OCI-LY7 (cell line): ENCODE measurements at places on chromosomes 6 and 20. TPM values are rescaled to one million over a fixed set of nuclear protein-coding genes. Genes with fewer than 3 reads are reported as not detected.
A peak's percentile ranks its signal among the peaks of the same experiment; 100 is the strongest.

Gene LPA
- total RNA-seq, result not detected in 2 replicates

Gene MOG
- total RNA-seq, result not detected in 2 replicates

GRCh38 chr20:2750491-2751251, 49.8 kb downstream of the CPXM1 start:
- no peak for DNase-seq

DNA sequence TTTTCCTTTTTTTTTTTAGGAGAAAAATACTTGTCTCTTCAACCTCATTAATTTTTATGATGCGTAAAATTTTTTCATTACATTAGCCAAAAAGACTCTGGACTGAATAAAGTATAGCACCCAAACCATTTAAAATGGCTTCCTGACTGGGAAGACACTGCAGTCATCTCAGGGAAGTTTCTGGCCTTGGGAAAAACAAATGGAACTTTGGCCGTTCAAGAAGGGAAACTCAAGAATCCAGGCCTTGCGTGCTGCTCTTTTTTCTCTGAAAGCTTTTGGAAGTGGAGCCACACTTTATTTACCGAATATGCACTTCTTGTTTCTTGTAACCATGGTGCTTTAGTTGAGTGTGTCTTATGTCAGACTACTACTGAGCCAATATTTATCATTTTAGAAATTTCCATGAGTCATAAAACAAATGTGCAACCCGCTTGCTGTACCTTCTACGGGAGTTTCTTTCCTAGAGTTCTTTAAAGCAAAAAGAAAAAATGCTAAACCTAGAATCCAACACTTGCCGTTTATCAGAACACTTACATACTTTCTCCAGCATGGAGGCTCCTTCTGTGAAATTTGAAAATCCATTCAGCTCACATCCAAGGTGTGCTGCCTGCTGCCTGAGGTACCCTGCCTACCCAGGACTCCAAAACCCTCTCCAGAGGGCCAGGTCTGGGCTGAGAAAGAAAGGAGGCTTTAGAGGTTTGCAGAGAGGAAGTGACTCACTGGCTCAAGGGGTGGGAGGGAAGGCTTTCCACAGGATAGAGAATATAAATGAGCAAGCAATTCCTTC, 11.5 kb upstream of the DSTN start:
- DNase-seq, result no peak

Gene COX4I2
- not detected in 2 replicates for total RNA-seq

Gene DAAM2
- total RNA-seq, result 0.41 and 1.1 TPM in 2 replicates

DNA sequence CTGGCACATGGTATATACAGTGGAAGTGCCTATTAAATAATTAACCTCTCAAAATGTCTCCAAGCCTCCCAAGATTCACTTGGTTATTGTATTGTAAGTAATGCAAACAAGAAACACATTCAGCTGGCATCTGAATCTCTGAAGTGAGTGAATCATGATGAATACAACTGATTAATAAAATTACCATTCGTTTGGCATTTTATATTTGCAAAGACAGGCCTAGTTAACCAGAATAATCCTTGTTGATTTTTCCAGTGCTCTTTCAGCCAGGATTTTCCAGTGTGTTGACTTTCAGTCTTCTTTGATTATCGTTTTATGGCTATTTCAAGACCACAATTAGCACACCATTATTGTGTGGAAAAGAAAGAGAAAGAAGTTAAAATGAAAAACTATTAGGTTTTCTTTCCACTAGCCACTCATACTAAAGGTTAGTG, 20.3 kb downstream of the SLC22A2 start:
- no peak for DNase-seq

DNA sequence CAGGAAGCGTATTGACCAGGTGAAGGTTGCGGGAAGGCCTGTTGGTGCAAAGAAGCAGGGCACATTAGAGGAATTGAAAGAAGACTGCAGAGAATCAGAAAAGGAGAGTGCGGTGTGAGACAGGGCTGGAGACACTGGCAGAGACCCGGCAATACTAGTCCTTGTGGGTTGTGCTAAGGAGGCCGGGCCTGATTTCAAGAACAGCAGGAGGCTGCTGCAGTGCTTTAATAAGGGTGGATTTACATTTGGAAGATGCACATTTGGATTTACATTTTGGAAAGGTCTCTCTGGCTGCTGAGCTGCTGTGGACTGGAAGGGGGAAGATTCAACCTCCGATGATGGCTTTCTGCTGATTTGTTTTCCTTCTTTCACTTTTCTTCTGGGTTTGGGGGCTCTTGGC, 167.8 kb downstream of the SLC24A3 start:
- no peak for DNase-seq

- DNase-seq, result peak; percentile 43
These were observed 116.0 kb downstream of the TRIM27 start for GRCh38 chr6:28807682-28808280.

DNA sequence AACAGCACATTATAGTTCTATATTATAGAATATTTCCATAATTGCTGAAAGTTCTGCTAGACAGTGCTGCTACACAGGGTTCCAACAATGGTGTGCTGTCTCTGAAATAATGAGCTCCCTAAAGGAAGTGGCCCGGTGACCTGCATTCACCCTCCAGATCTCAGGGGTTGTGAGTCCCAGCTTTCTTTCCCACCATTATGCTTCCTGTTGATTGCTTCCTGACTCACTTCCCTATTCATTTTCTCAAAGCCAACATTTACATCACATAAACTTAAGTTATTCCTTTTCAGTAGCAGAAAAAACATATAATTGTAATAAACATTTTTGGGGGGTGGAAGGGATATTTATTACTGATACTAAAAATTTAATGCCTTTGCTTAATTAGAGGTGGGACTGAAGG, 12.9 kb upstream of the CCN6 start:
- DNase-seq, result no peak

Gene DBNDD2
- total RNA-seq, result not detected in 2 replicates

Gene SCGN
- not detected in 2 replicates for total RNA-seq

- DNase-seq, result peak; percentile 57
These were observed 15.2 kb downstream of the RSPH4A start for GRCh38 chr6:116631379-116631990.

Gene IL20RA
- not detected in 2 replicates for total RNA-seq

Gene KAT14
- 18.8 and 19.6 TPM in 2 replicates for total RNA-seq

- DNase-seq, result no peak
These were observed 199.3 kb upstream of the SGK1 start for GRCh38 chr6:134517145-134517658.

- DNase-seq, result no peak
These were observed 80.8 kb upstream of the FUCA2 start for GRCh38 chr6:143592335-143592734.
